Stimulated activated CD4-positive, alpha-beta T cell treated with anti-CD3 and anti-CD28 coated beads, Interleukin-2, amount 100 ng/mL, for 4 hours (primary cell): ENCODE measurements at places on chromosomes 5 and 9.

DNA sequence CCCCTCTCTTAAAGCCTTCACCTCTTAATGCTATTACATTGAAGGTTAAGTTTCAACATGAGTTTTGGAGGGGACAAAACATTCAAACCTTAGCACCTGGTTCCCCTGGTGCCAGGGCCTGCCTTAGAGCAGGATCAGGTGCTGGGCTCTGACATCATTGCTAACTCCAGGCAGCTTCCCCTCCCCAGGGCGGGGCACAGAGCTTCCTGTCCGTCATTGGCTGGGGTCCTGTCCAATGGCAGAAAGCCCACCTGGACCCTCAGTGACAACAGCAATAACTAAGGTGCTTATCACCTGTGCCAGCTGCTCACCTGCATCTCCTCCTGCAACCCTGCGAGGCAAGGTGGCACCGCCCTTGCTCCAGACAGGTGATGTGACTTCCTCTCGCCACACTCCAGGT is 177.4 kb downstream of the NSG2 start:
- DNase-seq, result no peak

GRCh38 chr5:131357739-131358561 is 94.1 kb downstream of the CDC42SE2 start:
- no peak for DNase-seq

- no peak for DNase-seq
Observed at GRCh38 chr9:128011071-128011817, 30.5 kb upstream of the EEIG1 start.

DNA sequence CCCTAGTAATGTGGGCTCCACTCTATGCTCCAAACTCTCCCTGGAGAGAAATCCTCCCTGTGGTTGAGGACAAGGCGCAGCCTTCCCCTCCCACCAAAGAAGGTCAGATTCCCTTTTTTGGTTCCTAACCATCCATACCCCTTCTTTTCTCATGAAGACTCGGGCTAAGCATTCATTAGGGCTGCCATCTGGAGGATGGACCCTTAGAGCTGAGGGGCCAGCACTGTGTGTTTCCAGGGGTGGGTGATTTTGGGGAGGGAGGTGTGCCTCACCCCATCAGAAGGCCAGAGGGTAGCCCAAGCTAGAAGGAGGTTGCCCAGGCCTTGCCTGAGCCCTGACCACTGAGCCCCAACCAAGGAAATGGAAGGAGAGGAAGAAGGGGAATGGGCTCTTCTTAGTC is 36.8 kb downstream of the TGFBI start:
- no peak for DNase-seq

DNA sequence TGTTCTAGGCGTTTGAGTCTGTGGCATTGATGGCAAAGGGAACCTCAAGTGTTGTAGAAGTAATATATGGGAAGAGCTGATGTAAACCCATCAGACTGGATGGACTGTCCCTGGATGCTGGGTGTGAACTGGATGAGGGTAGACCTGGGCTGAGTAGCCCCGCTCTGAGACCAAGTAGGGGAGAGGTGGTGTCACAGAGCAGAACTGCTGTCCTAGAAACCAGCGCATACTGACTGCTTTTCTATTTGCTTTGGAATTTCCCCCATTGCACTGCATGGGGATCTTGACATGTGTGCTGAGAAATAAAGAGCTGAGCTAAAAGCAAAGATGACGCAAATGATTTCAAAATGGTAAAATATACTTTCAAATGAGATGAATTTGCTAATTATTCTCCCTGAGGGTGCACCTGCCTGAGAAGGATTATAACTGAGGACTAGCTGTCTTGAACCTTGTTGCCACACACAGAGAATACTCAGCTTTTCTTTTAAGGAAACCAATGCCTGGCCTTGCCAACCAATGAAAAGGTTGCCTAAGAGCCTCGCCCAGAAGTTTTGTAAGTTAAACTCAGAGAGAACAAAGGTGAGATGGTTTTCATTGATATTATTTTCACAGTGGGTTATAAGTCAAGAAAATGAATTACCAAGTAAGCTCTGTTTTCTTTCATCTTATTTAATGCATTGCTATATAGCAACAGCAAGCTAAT is 44.8 kb downstream of the NIM1K start:
- DNase-seq, result no peak

GRCh38 chr9:131483319-131484050 is 19.2 kb upstream of the POMT1 start:
- no peak for DNase-seq

DNA sequence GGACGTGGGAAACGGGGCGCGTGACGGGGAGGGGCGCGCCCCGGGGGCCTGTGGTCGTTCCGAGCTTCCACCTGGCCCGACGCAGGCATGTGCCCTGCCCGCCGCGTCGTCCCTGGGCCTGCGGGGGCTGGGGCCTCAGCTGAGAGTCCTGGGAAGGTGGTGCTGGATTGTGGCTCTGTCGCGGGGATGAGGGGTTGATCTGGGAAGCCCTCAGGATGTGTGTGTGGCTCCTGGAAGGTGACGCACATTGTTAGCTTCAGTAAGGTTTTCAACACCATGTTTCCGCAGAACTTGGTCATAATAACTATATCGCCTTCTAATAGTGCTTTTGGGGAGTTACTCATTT is 589.1 kb downstream of the MTRR start:
- DNase-seq, result no peak

DNA sequence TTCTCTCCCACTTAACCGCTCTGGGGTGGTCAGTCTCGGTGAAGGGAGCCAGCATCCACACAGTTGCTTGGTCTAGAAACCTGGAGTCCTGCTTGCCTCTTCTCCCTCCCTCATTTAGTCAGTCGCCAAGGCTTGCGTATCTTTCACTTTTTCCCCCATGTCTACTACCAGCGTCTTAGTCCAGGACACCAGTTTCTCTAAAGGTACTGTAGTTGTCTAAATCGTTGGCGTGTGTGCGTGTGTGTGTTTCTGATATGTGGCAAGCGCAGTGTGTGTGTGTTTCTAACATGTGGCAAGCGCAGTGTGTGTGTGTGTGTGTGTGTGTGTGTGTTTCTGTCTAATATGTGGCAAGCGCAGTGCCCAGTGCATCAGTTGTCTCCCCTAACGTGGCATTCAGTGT is 641 bp downstream of the ATP6V1G1 start:
- DNase-seq, result no peak

DNA sequence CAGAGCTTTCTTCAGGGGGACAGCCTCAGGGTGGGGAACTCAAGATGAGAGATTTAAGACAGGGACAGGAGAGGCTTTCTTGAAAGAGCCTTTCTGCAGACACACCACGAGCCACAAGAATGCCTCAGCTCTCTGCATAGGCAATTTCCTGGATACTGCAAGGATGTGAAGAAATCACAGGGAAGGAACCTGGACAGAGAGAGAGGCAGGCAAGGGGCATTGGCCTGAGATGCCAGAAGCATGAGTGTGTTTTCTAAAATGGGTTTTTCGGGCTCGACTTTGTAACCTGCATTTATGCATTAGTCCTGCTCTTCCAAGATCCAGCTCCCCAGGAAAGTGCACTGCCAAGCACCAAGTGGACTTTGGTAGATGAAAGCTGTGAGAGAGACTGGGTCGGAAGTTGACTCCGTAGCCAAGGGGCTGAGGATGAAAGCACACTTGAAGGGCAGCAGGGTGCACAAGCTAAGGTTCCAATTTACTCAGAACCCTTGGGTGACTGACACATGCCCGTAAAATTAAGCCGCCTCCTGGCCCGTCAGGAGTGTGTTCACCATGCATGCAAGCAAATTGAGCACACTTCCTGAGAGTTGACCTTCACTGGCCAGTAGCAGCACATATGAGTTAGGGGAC is 90.9 kb downstream of the CFAP90 start:
- no peak for DNase-seq

GRCh38 chr5:134248256-134248655 is 22.4 kb upstream of the PPP2CA start:
- no peak for DNase-seq

GRCh38 chr9:115770521-115770920 is 383.1 kb upstream of the PAPPA start:
- no peak for DNase-seq

DNA sequence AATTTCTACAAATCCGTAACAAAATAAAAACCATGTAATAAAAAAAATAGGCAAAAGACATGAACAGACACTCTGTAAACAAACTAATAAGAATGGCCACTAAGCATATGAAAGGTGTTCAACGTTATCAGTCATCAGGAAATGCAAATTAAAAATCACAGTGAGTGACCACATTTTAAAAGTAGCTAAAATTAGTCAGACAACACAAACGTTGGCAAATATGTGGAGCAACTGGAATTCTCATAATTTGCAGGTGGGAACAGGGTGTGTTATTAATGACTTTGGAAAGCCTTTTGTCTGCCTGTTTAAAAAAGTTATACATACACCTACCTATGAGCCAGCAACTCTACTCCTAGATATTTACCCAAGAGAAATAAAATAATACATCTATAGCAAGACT is 164.4 kb downstream of the RMI1 start:
- DNase-seq, result no peak

GRCh38 chr9:6977761-6978160 is 220.0 kb downstream of the KDM4C start:
- no peak for DNase-seq

GRCh38 chr5:168877132-168877892 is 298.1 kb upstream of the PANK3 start:
- no peak for DNase-seq
